ENCODE measurements at places on chromosomes 2 and 18.
A peak's percentile ranks its signal among the peaks of the same experiment; 100 is the strongest.

DNA sequence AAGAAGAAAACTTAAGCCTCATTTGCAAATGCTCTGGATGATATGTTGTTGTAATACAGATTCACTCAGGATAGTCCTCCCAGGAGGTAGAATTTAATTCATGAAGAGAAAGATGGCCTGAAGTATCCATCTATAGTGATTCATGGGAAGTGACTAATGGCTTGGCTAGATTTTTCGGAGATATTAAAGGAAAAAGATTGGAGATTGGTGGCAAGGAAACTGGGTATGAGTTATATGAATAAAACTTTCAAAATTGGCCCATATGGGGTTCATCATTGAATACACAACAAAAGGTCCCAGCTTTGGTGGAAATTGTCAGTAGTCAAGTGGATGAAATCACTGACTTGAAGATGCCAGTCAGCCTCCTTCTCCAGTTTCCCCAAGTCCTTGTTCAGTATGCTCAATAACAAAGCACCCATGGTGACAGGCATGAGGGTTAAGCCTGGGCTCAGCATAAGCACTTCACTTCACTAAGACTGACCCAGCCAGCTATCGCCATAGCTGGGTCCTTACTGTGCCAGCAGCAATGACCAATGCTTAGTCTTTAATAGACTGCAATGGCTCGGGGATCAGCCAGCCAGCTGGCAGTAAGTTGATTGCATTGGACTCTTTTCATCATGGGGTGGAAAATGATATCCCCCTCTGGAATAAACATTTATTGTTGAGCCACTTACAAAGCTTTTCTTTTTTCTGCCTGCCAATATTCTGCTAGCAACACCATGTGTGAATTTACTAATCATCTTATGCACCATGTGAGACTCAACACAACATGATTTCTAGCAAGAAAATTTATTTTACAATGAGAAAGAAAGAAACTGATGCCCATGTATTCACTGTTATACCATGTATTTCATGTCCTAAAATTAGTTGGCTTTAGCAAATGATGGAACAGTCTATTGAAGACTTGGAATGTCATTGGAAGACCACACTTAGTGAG lies 176.6 kb upstream of the TACR1 start:
- peak; percentile 46 for DNase-seq

DNA sequence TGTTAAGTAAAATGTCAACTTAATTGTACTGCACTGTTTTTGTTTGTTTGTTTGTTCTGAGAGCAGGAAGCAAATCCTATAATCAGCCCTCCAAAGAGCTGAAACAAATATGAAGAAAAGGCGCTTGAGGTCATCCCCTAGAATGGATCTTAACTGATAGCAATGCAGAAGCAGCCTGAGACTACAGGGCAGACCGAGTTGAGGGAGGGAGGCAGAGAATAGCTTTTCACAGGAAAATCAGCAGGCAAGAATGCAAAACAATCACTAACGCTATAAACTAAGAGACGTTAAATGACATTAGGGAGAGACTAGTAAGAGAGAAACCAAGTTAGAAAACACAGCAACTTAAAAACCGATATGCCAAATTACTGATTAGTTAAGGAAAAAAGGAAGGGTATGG lies 37.2 kb downstream of the GALNT1 start:
- no peak for DNase-seq

- no peak for DNase-seq
Measured at GRCh38 chr2:25168256-25169072, at the start of gene POMC. TSS of gene POMC (minus strand) at chr2:25168580. CDS start at chr2:25164772, 3,808 bp downstream.

DNA sequence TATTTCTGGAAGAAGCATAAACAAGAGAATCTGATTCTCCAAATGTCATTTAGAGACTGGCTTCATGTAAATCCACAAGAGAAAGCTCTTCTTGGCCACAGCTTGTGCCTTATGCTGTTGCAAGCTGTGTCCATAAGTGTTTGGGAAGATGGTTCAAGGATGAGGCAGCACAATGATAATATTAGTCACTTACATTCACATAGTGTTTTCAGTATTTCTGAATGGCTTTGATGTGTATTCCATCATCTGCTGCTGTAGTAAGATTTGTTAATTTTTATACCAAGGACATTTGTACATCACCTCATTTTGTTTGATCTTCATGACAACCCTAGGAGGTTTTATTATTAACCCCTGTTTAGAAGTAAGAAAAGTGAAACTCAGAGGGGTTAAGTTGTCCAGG lies 29.9 kb downstream of the CREG2 start:
- peak; percentile 7 for DNase-seq

DNA sequence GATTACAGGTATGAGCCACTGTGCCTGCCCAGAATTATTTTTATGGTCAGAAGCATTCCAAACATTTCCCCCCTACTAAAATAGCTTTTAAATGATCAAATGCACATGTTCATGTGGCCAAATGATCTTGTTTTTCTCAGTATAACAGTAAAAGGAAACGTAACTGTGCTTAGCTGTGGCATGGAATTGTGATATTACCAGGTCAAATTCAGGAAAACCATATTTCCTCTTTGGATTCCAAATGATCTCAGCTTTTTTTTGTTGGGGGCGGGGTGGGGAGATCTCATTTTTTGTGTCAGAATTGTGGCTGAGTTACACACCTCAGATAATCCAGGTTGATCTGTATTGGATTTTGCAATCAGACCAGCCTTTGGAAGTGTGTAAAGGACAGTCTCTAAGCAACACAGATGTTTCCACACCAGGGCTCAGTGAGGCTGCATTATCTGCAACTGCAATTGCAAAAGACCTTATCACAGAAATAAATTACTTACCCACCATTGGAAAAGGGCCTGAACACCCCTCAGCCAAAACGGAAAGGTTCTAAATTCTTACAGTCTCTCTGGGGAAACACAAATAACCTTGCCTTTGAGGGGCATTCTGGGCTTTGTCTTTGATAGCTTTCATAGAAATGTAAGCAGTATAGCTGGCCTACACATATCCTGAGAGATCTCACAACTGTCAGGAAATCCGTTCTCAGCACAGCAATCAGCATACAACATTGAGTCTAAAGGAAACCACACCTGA lies 8.4 kb downstream of the CASP10 start:
- no peak for DNase-seq

DNA sequence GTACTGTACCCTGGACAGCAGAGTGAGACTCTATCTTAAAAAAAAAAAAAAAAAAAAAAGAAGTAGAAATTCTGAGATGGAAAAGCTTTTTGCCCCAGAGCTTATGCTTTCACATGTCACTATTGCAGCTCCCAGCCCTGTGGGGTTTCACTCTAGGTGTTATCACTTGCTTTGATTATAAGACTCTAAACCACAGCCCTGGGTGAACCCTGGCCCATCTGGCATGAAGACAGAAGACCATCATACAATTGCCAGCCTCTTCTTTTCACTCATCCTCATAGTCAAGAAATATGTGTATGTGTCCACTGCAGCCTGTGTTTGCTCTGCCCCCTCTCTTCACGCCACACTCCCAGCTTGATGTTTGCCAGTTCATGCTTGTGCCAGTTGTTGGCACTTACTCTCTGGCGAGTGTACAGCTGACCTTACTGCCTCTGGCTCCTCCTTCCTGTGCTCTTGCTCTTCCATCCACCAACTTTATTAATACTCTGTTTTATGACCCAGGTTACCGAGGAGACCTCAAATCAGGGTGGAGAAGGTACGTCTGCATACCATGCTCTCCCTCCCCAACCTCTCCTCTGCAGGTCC lies 136.7 kb upstream of the NCK2 start:
- no peak for DNase-seq

DNA sequence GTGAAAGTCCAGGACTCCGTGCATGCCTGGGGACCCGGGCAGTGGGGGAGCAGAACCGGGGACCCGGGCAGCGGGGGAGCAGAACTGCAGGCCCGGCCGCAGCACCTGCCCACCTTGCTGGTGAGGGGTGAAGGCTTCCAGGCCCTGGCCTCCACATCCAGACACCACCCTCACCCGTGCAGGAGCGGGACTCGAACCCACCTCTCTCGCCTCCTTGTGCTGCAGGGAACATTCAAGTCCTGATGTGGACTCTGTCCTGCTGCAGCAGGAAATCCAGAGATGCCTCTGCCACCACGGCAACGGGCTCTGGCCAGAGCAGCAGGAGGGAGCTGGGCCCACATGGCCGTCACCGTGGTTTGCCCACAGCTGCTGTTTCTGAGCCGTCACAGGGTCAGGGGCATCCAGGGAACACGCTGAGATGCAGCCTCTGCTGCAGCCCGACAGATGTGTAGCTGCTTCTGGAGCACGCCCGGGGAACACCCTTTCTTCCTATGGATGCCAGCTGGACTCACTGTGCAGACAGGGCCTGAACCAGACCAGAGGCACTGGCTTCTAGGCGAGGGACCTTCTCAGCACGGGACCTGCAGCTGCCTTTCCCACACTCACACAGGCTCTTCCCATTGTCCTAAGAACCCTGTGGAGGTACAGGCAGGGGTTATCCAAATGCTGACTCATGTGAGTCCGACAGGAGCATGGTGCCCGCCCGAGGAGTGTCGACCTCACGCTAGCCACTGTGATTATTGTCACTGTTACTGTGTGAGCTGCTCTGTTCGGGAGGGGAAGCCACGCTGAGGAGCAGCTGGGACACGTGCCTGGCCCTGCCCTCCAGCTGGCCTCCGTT lies 89.2 kb upstream of the CTDP1 start:
- DNase-seq, result no peak

DNA sequence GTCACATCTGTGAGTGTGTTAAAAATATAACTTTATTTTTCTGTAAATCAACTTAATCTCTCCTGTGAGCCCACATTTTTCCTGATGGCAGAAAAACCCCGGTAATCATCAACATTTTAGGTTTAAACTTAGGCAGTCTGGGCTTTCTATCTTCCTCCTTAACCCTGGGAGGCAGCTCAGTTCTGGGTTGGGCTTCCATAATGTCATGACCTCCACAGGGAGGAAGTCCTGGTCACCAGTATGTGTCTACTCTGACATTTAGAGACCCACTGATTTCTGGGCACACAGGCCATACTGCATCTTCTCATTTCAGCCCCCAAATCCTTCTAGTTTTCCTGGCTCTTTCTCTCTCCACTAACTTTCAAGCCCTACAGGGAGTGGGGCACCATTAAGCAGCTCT lies 181.2 kb downstream of the DYSF start:
- DNase-seq, result no peak

DNA sequence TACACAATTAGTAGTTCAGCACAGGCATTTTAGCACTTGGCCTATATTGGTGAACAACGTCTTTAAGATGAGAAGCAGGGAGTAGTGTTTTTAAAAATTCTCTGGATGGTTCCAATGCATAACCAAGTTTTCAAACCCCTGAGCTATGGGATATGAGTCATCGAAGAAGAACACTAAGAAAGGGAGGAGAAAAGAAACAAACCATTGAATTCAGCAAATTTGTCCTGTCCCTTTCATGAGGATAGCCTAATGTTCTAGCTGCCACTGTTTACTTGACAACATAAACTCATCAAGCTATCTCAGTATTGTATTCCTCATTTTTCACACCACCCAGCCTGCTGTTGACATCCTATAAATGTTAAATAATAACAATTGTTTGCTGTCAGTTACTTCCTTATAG lies 158.0 kb downstream of the BARD1 start:
- no peak for DNase-seq

GRCh38 chr2:190547886-190548285 lies 13.4 kb upstream of the NEMP2 start:
- DNase-seq, result no peak

DNA sequence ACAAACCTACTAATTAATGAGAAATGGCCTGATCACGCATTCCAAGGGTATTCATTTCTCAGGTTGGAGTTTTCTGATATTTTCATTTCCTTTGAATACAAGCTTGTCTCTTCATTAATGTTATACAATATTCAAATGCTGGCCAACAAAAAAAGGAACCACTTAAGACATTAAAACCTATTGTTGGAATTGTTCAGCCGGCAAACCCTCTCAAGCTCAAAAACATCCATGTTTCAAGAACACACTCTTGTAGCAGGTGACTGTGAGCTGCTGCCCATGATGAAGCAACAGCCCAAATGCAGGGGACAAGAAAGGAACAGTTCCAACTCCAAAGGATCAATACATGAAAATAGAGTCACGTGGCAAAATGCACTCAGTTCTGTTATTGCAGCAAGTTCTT lies 454.5 kb downstream of the BCL11A start:
- DNase-seq, result no peak

- DNase-seq, result no peak
Measured at GRCh38 chr2:112242384-112242783, 12.5 kb downstream of the ZC3H8 start.

- DNase-seq, result no peak
Measured at GRCh38 chr2:100268986-100269385, 53.3 kb downstream of the LONRF2 start.

DNA sequence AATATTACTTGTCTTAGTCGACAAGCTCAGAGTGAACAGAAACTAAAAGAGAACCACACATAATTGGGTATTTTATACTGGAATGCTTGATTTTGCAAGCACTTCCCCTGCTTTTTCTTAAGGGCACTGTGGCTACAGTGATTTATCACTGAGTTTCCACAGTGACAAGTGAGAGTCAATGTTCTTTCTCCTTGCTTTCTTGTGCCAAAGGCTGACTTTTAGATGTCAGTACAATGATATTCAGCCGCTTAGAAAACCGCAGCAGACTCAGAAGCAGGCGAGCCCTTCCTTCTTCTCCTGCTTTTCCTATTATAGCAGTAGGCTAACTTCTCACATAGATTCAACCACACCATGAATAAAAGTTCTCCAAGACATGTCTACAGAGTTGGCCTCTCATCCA lies 1603.6 kb upstream of the NXPH2 start:
- no peak for DNase-seq

- no peak for DNase-seq
Measured at GRCh38 chr2:219253753-219254589, at the start of gene TUBA4A. TSS of gene TUBA4A (minus strand) at chr2:219253918. CDS start at chr2:219253858, 60 bp downstream.

DNA sequence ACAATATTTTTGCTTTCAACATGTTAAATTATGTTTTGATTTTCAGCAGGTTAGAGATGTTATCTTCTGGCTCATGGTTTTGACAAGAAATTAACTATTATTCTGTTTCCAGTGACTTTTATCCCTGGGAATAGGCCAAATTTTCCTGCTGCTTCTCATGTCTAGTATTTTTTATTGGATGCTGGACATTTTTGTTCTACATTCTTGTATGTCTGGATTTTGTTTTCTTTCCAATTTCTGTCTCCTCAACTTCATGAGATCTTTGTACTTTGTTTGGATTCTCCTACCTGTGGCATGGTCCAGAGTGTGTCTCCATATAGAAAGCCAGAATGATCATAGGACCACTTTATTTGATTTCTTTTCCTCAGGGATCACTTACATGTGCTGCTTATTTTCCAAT lies 33.1 kb upstream of the MYO1B start:
- DNase-seq, result no peak

All from HFFc6 (cell line).